ENCODE measurements at places on chromosomes 2 and 18.

GRCh38 chr2:19542796-19543662, 184.6 kb upstream of the OSR1 start:
- DNase-seq: no peak

DNA sequence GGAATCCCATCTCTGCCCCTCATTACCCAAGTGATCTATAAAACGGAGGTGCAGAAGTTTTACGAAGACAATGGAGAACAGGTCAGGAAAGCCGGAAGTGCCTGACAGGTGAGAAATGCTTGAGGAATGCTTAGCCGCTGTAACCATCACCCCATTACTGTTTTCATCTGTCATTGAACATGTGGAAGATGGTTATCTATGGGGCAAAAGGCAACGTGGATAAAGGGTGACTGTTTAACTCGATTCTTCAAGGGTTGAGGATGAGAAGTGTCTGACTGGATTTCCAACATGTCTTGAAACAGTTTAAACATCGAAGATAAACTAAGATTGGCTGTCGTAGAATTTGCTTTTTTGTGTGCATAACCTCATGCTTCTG, 17.3 kb downstream of the HK2 start:
- peak; percentile 60 for DNase-seq

GRCh38 chr2:8525236-8525581, 156.6 kb upstream of the ID2 start:
- DNase-seq: no peak

DNA sequence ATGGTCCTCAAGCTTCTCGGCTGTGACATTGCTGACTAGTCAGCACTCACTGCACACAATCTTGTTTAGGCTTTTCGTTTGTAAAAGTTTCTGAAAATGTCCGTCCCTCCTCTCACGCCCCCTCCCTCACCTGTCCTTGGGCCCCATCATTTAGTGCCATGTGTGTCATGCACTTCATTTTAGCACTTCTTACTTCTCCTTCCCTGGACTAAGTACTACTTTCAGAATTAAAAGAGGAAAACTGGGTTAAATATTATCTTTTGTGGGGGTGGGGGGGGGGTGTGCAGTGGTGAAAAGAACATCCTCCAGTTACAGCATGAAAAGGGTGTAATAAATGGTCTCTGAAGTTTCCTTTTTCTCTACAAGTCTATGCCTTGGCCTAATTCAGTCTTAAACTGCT, 182.0 kb upstream of the SP5 start:
- DNase-seq: no peak

DNA sequence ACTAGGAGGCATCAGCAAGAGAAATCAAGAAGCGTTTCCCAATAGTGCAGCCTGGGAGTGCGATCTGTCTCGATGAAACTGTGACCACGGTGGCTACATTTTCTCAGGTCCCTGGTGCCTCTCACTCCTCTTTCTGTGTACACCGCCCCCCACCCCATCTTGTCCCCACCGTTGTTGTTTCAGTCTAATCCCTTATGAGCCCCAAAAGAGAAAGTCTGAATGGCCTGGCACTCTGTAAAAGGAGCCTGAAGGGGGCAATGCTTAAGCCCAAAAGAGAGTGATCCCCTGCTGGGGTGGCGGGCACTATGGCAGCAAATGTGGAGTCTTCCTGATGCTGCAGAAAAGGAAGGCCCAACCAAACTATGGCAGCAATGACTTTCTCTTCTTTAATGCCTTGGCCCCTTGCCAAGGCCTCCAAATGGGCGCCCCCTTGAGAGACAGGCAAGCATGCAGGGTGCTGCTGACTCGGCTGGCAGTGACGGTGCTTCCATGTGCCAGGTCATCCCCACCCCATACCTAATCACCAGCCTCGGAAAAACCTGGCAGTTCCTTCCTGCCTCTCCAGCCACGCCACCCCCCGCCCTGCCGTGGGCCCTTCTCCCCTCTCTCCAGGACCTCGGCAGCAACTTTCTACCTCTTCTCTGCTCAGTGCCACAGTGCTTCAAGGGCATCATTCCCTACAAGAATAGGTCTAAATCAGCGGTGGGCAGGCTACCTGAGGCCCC, 123.0 kb downstream of the CYP26B1 start:
- DNase-seq: no peak

Measured in BJ (cell line).